ENCODE measurements at places on chromosomes 3 and 15. TPM values are rescaled to one million over a fixed set of nuclear protein-coding genes. Genes with fewer than 3 reads are reported as not detected.

- DNase-seq: no peak
Observed at GRCh38 chr3:99419116-99419515, 219.3 kb upstream of the COL8A1 start.

DNA sequence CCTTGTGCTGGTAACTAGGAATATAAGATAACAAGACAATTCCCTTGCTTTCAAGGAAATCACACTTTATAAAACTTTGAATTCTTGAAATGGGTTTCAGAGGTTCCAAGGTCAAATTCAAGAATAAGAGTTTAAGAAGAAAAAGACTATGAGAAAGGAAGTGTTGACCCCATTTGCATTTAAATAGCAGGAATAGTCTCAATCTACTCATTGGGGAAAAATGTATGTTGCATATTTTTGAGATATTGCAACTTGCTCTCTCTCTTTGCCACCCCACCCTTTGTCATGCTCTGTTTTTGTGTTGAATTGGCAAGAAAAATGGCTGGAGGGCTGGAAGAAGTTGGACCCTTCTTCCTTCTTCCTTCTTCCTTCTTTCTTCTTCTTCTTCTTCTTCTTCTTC is 699.2 kb downstream of the TUSC7 start:
- no peak for DNase-seq

DNA sequence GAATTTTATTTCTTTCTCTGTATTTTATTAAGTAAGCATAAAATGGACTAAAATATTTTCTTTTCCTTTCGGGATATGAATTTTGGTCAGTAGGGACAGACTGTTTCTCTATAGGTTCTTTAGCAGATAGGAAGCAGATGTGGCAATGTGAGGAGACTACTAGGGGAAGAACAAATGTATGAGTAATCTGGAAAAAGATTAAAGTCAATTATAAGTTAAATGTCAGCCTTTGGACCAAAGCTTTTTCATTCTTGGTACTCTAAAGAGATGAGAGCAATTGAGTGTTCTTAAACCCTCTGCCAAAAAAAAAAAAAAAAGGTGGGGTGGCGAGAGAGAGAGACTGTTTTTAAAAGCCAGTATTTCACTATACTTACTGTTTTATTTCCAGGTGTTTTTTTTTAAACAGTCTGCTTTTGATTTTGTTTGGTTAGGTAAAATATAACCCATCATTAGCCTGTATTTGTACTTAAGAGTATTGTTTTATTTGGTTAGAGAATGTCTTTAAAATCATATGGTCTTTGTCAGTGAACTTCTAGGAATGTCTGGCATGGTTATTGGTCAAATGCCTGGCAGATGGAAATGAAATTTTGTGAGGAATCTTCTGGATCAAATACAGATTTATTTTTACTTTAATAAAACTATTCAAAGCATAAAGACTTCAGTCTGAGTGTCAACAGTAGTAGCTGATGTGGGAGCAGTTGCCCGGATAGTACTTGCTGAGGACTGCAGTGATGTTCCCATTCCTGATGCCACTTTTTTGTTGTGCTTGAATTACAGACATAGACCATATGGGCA is 63.8 kb downstream of the LRRC49 start:
- no peak for DNase-seq

DNA sequence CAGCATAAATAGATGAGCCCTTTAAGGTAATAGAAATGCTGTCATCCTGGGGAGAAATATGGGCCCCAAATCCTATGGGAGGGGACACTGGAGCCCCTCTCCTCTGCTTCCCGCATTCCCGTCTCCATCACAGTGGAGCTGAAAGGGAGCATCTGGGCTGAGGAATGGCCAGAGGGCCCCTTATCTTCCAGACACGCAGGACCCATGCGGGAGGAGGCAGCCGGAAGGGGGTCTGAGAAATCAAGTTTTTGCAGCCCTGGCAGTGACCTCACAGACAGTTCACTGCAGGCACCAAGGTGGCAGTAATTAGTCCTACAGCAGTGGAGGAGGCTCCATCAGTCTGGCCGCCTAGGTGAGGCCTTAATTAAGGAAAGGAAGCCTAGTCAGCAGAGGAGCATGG is 80.2 kb downstream of the RAB11A start:
- no peak for DNase-seq

GRCh38 chr15:85331655-85332285 is 48.6 kb upstream of the AKAP13 start:
- no peak for DNase-seq

GRCh38 chr3:112639455-112640225 is 1.3 kb downstream of the CCDC80 start:
- DNase-seq: no peak

DNA sequence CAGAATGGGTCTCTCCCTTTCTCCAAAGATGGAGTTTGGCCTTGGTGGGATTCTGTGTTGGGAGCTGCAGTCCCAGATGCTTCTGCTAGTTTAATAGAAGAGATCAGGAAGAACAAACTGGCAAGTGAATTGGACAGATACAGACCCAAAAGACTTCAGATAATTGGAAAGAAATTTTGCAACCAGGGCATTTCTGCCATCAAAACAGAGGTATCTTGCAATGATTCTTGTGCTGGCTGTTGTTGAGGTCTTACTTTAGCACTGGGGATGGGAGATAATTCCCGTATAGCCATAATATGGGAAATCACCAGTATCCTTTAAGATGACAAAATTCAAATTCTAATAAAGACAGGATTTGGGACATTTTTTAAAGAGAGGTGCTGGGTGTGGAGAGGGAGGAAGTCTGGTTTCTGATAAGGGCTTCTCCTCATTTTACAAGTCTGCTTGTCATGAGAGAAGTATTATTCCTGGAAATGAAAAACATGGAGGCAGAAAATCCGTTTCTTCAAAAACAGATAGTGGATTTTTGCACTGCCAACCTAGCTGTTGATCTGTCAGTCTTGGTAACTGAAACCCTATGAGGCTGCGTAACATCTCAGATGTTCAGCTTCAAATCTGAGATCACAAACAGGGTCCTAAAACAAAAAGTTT is 40.1 kb downstream of the FNDC3B start:
- DNase-seq: no peak

DNA sequence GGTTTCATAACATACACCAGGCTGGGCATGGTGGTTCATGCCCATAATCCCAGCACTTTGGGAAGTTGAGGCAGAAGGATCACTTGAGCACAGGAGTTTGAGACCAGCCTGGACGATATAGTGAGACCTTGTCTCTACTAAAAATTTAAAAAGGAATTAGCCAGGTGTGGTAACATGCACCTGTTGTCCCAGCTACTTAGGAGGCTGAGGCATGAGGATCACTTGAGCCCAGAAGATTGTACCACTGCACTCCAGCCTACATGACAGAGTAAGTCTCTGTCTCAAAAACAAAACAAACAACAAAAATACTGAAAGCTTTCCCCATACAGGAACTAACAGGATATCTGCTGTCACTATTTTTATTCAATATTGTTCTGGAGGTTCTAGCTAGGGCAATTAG is 20.9 kb downstream of the GREM1 start:
- DNase-seq: no peak

GRCh38 chr3:132549169-132549568 is 47.9 kb upstream of the ACKR4 start:
- no peak for DNase-seq

- DNase-seq: no peak
Observed at GRCh38 chr3:38650248-38650951, 913 bp upstream of the SCN5A start.

DNA sequence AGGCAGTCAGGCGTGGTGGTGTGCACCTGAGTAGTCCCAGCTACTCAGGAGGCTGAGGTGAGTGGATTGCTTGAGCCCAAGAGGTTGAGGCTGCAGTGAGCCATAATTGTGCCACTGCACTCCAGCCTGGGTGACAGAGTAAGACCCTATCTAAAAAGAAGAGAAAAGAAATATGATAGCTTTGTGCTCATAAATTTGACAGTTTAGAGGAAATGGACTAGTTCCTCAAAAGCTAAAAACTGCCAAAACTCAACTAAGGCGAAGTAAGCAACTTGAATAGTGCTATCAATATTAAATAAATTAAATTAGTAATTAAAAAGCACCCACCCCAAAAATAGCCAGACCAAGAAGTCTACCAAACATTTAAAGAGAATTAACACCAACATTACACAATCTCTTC is 24.5 kb upstream of the SLC15A2 start:
- no peak for DNase-seq

- DNase-seq: no peak
Observed at GRCh38 chr15:45134046-45134445, 4.3 kb downstream of the DUOX1 start.

DNA sequence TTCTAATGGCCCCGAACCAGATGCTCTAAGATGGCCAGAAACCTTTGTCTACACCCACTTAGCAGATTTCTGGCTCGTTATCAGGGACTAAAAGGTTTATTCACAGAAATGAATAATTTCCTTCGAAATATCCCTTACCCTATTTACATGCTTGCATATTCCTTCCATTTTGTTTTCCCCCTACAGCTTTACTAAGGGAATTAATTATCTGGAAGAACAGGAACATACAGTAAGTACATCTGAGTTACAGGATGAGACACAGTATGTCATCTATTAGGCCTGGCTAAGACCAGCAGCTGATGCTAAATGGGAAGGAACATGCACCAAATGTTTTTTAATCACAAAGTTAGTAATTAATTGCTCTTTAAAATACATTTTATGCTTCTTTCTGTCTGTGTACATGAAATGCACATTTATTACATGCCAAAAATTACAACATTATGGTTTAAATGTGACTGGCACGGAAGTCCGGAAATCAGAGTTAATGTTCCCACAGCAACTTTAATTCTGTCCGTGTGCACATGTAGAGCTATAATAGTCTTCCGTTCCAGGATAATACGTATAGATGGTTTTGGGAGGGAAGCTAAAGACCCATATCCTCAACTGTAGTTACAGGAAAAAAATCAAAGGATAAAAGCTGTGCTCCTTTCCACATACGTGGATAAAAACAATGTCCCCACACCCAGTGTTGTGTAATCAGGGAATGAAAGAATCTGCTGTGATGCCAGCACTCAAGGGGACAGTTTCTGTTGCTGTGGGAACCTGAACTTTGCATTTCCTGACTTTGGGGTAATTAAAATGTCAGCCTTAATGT is 82.0 kb downstream of the TIGIT start:
- DNase-seq: no peak

DNA sequence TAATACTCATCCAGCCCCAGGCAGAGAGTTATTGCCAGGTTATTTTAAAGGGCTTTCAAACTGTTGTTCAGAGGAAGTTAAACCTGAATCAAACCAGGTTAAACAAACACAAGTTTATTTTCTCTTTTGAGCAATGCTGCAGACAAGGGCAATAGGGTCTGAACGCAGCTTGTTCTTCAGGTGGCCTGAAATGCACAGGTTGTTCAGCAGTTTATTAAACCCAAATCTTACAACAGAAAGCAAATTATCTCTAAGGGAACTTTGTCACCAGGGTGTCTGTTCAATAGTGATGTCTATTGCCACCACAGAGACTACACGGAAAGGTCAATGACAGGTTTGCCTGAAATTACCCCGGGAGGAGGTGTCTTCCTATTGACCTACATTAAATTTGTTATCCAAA is 134.0 kb downstream of the IL5RA start:
- DNase-seq: no peak

DNA sequence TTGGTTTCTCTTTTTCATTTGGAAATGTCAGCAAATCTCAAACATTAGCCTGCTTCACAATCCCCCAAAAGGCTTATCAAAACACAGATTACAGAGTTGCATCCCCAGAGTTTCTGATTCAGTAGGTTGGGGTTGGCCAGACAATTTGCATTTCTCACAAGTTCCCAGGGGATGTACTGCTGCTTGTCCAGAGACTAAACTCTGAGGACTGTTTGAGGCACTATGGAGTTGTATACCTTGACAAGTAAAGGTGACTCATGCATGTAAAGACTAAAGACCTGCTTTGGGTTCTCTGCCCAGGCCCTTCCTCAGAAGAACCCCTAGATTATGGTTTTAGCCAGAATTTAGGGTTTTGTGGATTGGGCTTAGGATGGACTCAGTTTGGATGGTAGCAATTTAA is 151.1 kb upstream of the ARHGEF26 start:
- no peak for DNase-seq

DNA sequence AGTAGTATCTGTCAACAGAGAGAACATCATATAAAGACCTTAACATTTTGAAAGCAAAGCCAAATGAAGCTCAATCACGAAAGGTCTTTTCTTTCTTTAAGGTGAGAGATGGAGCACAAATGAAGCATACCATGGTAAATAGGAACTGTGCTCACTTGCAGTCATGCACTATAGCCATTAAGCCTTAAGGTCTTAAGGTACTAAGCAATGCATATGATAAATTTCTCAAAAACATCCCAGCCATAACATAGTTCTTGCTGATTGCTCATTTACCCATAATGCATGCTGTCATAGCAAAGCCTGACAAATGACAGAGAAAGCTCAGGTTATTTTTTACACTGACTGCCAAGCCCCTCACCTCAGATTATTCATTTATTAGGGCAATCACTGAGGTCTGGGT is 214.5 kb downstream of the MECOM start:
- no peak for DNase-seq

- DNase-seq: no peak
Observed at GRCh38 chr3:128366652-128367051, 100.0 kb downstream of the DNAJB8 start.

- no peak for DNase-seq
Observed at GRCh38 chr15:83064859-83065258, 2.2 kb downstream of the BTBD1 start.

DNA sequence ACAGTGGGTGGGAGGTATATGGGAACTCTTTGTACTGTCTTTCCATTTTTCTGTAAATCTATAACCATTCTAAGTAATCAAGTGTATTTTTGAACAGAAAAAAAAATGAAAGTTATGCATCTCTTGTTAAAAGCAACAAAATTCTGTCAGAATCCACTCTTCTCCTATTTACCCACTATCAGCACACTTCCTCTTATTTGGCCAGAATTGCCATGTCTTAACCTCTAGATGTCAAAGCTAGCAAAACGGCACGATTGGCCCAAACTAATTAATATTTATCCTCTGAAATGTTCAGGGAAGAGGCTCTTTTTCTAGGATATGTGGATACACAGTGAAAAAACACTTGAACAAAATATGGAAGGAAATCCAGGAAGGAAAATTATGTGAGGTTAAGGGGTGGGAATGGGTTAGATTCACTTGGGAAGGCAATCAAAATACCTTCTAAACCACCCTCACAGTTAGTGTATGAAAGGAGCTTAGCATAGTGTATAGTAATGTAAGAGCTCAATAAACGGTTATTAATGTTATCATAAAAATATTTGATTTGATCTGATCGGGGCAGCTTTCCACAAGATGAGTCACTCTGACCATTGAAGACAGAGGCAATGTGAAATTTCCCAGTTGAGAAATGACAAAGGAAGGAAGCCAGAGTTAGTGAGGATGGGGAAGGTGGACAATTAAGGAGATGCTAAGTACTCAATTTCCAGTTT is 20.1 kb upstream of the TGFBR2 start:
- no peak for DNase-seq

GRCh38 chr15:98720577-98721565 is 72.5 kb downstream of the IGF1R start:
- DNase-seq: no peak

Gene ROBO2
- 0.05 TPM for total RNA-seq

Gene STRC
- total RNA-seq: 0.17 TPM

Gene PARP16
- 12.9 TPM for total RNA-seq

Gene ACTC1
- 0.07 TPM for total RNA-seq

Gene HERC2
- 32.7 TPM for total RNA-seq

Gene SLC22A14
- 0.35 TPM for total RNA-seq

Gene CHRD
- total RNA-seq: 0.07 TPM

Gene XCR1
- total RNA-seq: not detected

Gene PLIN1
- 0.52 TPM for total RNA-seq

Gene SMCO1
- not detected for total RNA-seq

Gene SCG5
- total RNA-seq: not detected

Gene FRMD4B
- total RNA-seq: 21.1 TPM

Gene SERPINI2
- not detected for total RNA-seq

Gene MKRN3
- total RNA-seq: not detected

Gene KBTBD12
- total RNA-seq: not detected

Gene SERINC4
- 0.12 TPM for total RNA-seq

Gene CLDN16
- 0.78 TPM for total RNA-seq

Data from NCI-H460 (cell line).